ENCODE measurements at places on chromosomes 12 and 14.

DNA sequence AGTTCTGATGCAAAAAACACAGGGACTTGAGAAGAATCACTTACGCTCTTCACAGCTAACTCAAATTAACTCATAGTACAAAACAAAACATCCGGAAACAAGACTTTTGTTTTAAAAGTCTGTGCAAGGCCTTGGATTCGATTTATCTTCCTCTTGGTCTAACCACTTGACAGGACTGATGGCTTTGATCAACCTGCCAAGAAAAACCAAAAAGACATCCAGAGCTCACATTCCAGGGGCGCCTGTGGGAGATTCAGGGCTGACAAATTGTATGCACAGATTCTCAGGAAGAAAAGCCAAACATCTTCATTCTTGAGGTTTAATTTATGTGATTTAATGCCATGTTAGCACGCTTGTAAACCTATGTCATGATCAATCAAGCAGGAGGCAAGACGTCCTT, 129.1 kb upstream of the TMCC3 start:
- no peak for DNase-seq

DNA sequence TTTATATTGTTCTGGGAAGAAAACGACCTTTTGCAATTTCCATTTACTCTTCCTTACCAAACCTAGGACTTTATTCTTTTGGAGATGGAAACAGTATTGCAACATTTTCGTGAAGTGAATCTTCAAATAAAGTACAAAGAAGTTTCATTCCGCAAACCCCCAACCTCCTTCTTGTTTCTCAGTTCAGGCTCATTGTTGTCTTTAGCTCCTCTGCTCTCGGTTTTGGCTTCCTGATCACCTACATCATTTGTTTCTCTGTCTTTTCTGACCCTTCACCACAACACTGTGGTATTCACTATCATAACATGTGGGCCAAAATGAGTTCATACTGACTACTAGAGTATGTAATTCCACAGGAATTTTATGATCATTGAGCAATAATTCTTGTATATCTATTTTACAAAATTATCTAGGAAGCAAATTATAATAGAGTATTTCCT, 266.8 kb downstream of the ADAMTS20 start:
- DNase-seq: no peak

GRCh38 chr14:73792481-73792880, 59.1 kb upstream of the PTGR2 start:
- no peak for DNase-seq

DNA sequence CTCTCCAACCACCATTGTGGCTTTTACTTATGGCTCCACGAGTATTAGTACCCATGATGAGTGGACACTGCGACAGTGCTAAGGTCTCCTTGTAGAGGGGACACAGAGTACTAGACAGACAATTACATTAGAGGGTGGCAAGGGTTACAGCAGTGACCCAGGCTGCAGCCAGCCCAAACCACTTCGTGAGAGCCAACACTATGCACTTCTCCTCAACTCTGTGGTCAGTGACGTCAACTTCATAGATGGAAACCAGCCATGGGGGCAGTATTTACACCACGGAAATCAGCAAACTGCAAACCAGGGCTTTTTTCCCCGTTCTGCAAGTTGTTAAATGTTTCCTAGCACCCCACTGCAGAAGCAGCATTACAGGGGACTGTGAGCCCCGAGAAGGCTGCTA, 61.6 kb upstream of the ZFP36L1 start:
- no peak for DNase-seq

DNA sequence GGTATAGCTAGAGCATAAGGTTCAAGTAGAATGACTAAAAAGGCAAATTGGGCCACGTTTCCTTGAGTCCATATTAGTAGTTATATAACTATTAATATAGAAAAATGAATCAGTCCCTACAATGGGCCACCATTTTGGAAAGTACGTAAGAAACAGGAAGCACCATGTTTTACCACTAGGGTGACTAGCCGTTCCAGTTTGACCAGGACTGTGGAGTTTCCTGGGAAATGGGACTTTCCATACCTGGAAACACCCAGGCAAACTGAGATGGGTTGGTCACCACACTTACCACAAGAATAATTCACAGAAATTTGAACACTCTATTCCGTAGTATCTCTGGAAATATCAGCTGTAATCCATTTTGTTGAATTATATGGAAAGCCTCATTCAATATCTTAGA, 2.1 kb upstream of the MAGOHB start:
- no peak for DNase-seq

DNA sequence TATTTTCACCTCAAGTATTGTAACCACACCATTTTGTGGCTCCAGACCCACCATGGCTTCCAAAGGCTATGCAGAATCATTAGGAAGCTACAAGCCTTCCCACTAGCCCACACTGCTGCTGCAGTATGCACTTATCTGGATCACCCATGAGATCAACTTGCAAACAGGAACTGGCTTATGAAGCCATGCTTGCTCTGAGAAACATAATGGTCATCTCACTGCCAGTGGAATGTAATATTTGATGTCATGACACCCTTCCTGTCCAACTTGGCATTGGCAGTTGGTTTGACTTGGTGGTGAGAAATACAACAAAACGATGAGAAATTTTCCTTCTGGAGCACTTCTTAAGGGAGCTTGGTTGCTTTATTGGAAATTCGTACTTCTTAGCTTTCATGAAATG, 69.3 kb upstream of the FRMD6 start:
- DNase-seq: no peak

DNA sequence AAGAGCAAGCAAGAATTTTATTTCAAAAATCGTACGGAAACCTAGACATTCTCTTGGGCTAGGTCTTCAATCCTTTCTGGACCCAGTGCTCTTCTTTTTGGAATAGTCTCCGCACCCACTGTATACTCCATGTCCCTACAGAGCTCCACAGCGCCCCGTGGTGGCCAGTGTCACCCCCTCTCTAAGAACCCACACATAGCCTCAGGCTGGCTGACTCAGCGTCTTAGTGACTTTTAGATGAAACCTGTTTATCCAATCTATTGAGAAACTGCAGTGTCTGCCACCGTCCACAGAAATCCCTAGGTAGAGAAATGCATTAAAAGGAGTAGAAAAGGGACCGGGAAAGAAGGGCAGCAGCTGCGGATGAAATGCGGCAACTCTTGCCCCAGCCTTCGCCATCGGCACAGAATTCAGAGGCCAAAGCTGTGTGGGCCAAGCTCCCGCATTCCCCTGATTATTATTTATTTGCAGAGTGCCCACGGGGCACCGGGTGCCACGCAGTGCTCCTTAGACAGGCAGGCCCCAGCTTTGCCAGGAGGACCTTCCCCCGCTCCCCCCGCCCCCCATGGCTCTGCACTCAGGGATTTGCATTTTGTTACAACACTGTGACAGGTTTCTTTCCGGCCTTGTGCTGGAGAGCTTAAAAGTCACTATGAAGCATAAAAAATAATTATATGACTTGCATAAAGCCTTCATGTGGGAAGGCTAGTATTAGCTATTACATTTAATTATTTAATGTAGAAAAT, 170.1 kb upstream of the FKBP4 start:
- peak; percentile 33 for DNase-seq

GRCh38 chr12:75599061-75599460, 87.7 kb upstream of the KRR1 start:
- DNase-seq: no peak

DNA sequence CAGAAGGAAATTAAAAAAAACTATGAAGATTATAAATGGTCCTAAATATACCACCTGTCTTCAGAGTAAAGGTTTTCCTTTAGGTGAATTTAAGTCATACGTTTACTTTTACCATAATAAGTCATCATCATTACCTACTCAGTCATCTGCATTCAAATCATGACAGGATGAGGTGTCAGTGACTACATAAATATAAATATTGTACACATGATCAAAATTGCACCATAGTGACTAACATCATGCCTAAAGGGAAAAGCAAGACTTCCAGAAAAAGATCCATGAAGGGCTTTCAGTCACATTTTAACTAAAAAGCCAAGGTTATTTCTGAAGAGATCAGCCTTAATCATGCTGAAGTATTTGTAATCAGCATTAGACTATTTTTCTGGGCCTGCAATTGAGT, 759.9 kb upstream of the FLRT2 start:
- DNase-seq: no peak

DNA sequence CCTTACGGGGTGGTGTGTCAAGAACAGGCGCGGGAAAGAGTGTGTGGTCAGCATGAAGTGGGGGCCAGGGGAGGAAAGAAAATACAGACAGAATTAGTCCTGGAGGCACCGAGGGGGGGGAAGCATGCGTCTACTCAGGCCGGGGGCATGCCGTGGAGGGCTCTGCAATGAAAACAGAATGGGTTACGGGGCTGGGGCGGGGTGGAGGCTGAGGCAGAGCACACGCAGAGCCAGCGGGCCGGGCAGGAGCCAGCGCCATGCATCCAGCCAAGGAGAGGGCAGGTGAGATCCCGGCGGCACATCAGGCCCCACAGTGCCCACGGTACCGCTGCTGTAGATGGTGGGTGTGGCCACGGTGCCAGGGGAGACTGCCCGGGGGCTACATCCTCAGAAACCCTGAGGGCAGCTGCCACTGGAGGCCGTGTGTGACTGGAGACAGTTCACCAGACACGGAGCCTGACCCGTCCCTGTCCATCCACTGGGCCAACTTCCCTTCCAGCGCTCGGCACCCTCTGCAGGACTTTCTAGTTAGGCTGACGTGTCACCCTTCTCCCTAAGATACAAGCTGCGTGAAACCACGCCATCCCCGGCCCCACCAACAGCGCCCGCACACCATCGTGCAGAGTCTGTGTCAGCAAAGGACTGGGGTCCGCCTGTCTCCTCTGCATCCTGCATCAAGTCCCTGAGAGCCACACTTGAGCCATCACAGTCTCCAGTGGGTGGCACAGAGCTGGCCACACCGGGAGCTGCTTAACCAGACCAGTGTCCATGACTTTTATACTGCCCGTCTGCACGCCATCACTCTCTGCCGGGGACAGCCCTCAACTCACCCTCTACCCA, 87.4 kb downstream of the PIWIL1 start:
- no peak for DNase-seq

DNA sequence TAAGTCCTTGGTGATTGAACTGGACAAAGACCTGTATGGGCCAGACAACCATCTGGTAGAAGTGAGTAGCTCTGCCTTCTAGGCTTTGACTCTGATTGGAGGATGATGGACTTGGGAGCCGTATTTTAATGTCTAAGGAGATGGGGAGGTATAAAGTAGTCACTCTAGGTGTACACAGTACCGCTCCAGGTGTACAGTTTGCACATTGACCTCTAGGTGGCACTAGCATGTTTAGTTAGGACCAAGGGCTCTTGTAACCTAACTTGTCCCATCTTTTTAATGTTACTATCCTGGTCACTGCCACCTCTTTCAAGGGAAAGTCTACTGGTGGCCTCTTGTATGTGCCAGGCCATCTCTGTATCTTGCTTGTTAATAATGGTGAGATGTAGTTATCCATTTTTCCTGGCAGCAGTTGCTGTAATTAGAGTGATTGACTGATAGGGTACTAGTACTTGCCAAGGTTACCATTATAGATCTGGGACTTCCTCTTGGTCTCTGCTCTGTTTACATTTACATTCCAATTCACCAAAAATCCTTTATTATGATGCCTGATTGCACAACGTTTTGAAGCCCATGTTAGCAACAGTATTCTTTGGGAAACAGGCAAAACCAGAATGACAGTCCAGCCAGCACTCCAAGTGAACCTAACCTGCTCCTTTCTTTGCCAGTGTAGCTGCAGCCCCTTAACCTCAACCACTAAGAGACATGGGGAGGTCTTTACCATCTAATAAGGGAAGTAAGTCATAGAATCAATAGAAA, 3.6 kb downstream of the SMARCD1 start:
- DNase-seq: peak; percentile 68

GRCh38 chr12:103470664-103471063, 25.1 kb downstream of the C12orf42 start:
- DNase-seq: no peak

DNA sequence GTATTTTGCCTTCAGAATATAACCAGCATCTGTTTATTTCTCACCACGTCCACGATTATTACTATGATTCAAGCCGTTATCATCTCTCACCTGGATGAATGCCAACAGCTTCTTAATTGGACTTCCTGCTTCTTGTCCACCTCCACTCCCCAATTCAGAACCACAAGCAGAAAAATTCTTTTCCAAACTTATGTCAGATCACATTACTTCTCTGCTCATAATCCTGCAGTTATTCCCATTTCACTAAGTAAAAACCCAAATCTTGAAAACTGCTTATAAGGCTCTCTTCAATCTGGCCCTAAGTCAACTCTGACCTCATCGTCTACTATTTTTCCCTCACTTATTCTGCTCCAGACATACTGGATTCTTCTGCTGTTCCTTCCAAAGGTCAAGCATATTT, 2.0 kb downstream of the CRY1 start:
- no peak for DNase-seq

- DNase-seq: no peak
Observed at GRCh38 chr14:92917041-92917940, 5.7 kb upstream of the CHGA start.

GRCh38 chr12:49716553-49716952, 9.3 kb upstream of the FMNL3 start:
- no peak for DNase-seq

GRCh38 chr12:913919-914698, 35.4 kb downstream of the RAD52 start:
- DNase-seq: no peak

Measured in hematopoietic multipotent progenitor cell treated with erythropoietin and hydrocortisone succinate and interleukin-3 and kit ligand, for 8 days (in vitro differentiated cells).